SW 1271 (cell line): ENCODE measurements at places on chromosomes 3 and 15.

DNA sequence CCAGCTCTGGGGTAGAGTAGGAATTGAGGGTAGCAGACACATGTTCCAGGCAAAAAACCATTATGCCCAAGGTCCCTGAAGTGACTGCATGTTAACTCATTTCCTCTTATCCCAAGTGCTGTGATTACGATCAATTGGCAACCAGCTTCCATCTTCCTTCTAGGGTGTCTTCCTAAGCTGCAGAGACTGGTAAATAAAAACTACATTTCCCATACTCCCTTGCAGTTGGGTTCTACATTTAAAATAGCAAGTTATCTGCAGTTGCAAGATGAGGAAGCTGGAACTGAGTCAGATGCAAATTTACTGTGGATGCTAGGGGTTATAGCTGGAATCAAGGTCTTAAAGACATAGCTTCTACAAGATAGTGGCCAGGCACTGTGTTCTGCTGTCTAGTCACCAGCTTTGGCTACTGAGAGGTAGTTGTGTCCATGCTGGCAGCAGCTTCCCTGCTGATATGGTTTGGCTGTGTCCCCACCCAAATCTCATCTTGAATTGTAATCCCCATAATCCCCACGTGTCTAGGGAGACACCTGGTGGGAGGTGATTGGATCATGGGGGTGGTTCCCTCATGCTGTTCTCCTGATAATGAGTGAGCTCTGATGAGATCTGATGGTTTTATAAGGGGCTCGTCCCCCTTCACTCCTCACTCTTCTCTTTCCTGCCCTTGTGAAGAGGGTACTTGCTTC is 51.3 kb upstream of the FBN1 start:
- no peak for DNase-seq

GRCh38 chr3:195168009-195168762 is 102.8 kb downstream of the XXYLT1 start:
- no peak for DNase-seq

DNA sequence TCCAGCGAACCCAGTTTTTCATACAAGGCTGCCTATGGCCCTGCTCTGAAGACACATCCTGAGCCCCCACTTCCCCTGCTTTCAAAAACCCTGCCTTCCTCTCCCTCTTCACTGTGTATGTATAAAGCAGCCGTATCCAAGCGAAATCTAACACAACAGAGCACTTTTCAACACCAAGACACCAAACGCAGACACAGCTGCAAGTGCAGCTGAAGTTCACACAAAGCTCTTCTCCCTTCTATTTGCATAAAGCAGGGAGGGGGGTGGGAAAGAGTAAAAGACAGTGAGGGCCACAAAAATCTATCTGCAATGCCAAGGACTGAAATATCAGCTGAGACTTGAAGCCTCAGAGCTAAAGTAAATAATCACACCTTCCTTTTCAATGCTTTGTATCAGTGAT is 35.1 kb upstream of the CSPG5 start:
- DNase-seq: no peak

GRCh38 chr15:32871883-32872282 is 154.1 kb downstream of the GREM1 start:
- DNase-seq: no peak

GRCh38 chr3:182268711-182269110 is 524.6 kb upstream of the ATP11B start:
- DNase-seq: no peak

DNA sequence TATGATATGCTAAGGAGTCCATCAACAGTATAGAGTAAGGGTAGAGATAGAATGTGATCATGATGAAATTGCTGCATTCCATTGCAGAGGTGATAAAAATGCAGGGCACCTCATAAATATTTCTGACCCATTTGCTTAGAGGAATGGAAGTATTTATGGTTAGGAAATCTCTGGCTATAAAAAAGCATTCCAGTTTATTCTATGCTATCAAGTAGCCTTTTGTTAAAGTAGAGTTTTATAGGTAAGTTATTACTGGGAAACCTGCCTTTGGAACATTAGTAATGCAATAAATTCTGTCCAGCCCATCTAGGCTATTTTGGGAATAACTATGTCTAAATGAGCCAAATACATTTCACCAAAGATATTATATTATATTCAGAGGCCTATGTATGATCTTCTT is 19.8 kb upstream of the STRIT1 start:
- no peak for DNase-seq

DNA sequence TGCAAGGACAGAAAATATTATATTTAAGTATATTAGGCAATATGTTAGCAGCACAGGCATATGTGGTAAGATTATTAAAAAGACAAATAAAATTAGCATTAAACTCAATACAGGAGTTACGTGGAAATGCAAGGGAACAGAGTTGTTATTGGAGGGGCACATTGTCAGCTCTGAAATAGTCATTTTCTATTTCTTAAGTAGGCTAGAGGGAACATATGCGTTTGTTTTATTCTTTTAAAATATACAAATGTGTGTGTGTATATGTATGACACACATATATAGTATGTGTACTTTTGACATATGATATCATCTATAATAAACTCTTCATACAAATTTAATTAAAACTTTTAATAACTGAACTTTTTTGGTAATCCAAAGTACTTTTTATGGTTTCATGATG is 22.8 kb upstream of the VEPH1 start:
- DNase-seq: no peak

DNA sequence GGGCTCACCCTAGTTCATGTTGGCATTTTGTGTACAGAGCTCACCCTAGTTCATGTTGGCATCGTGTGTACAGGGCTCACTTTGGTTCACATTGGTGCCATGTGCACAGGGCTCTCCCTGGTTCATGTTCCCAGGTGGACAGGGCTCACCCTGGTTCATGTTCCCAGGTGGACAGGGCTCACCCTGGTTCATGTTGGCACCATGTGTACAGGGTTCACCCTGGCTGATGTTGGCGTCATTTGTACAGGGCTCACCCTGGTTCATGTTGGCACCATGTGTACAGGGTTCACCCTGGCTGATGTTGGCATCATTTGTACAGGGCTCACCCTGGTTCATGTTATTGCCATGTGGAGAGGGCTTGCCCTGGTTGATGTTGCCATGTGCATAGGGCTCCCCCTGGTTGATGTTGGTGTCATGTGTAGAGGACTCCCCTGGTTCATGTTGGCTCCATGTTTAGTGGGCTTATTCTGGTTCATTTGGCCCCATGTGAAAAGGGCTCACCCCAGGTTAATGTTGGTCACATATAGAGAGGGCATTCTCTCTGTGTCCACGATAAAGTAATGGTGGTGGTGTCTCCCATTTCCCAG is 31.7 kb upstream of the NR2C2 start:
- no peak for DNase-seq

DNA sequence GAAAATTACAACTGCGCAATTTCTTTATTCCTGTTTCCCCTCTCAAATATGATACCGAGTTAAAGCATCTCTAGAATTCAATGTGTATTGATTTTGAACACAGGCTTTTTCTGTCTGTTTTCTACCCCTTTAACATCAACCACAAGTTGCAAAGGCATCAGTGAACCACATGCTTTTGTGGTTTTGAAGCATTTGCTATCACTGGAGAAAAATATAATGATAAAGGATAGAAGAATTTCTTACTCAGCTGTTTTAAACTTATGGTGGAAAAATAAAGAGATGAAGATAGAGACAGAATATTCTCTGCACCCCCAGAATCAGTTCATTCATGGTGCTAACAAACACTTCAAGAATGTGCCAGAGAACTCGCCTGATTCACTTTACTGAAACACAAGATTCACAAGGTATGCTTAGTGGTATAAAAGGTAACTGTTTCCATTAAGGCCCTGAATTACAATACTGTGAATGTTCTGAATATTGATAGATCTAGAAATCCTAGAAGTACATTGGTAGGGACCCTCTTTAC is 9.5 kb upstream of the DPPA4 start:
- no peak for DNase-seq

DNA sequence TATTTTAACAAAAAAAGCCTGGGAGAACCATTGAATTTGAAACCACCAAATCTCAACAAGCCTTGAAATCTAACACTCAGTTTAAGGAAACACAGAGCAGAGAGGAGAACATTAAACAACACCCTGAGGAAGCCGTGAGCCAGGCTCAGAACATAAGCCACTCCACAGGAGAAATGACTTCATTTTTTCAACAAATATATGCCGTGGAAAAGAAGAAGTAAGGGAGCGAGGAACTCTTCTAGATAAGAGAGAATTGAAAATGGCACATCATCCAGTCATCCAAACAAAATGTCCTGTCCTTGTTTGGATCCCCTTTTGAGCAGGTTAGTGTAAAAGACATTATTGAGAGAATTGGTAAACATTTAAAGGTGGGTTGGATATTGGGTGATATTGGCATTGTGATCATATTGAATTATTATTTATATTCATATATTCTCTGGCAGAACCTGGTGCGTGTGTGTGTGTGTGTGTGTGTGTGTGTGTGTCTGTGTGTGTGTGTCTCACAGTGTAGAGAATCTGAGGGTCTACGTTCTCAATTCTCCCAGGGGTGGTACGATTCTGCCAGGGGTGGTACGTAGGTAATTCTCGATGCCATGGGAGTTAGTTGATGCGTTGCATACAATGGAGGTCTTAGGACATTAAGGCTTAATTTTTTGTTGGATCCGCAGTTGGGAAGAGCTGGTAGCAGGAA is 94.4 kb downstream of the ST6GAL1 start:
- no peak for DNase-seq

DNA sequence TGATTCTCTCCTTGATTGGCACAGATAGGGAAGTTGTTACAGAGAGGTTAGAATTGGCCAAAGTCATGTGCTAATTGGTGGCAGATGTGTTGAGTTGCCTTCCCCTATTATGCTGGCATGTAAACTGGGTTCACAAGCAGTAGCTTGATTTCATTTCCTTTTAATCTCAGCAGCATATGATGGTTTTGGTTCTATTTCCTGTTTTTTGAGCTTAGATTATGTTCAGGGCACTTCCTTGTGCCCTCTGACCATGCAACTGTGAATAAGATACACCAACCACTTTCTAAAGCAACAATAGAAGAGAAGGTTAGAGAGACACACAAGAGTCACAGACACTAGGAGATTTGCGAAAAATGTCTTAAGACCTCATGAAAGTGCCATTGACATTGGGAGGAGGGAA is 16.5 kb downstream of the HPS3 start:
- DNase-seq: no peak

DNA sequence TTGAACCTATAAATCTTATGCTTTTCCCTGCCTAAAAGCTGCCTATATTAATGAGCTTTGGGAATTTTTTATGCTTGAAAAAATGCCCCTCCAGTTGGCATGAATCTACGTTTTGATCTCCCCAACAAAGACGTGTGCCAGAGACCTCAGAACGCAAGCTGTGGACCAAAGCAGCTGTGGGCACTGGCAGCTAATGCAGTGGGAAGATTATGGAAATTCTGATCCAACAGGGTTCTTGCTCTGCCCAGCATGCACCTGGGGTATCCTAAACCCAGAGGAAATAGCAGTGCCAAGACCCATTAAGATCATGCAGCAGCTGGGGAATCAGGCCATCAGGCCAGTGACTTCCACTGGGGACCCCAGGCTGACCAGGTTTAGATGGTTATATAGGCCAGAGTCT is 423.0 kb downstream of the ZBBX start:
- DNase-seq: no peak

- peak; percentile 70 for DNase-seq
Measured at GRCh38 chr15:68818066-68818768, 2.5 kb downstream of the ANP32A start.

DNA sequence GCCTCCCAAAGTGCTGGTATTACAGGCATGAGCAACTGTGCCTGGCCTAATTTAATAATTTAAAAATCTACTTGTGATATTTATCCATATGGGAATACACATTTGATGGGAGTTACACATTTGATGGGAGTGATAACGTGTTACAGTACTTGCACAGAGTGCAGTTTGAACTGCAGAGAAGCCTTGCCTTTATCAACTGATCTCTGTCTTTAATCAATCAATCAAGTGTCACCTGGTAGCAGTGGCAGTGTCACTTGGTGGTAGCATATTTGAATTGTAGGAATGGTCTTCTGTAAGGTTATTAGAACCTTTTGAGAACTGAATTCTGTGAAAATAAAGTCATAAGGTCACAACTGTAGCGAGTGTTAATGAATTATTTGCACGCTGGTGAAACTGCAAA is 37.8 kb downstream of the SIDT1 start:
- DNase-seq: no peak
